ENCODE measurements at places on chromosomes 11 and 22. TPM values are rescaled to one million over a fixed set of nuclear protein-coding genes. Genes with fewer than 3 reads are reported as not detected.

The MRGPRX2 gene
- total RNA-seq = not detected

The THY1 gene
- 5.4 TPM for total RNA-seq

The KRTAP5-1 gene
- total RNA-seq = not detected

The SPA17 gene
- total RNA-seq = 2.1 TPM

The CD248 gene
- total RNA-seq = 15.2 TPM

The RAG2 gene
- total RNA-seq = not detected
